Fibroblast of skin of abdomen (primary cell): ENCODE measurements at places on chromosomes 2 and 18.
A peak's percentile ranks its signal among the peaks of the same experiment; 100 is the strongest.

GRCh38 chr2:49959961-49960553 is 805.7 kb upstream of the FSHR start:
- DNase-seq: no peak

- DNase-seq: no peak
Measured at GRCh38 chr18:50797142-50797541, 22.7 kb downstream of the MRO start.

DNA sequence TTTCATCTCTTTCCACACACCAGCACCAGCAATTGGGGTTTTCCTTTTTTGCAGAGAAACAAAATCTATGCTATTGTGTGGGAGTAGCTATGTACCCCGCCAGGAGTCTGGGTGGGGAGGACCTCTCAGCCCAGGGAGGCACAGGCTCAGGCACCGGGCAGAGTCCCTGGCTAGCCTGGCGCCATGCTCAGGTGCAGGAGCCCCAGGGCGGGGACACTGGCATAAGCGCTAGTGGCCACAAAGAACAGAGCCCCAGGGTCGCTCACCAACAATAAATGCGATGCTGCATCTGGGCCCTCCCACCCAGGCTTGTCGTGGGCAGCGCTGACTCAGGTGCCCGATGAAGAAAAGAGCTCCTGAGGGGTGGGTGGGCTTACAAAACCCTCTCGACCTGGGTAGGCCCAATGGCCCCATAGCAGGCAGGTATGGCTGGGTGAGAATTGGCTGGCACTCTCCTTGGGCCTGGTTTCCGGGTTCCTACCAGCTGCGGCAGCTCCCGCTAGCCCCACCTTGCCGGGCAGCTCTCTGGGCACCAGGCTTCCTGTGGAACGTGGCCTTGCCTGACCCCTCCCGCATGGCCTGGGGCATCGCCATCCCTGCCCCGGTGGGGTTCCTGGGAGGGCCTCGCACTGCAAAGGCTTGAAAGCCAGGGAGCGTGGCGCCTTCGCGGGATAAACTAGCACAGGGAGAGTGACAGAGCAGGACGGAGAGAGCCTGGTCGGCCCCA is 31.8 kb upstream of the COL6A3 start:
- DNase-seq: no peak

GRCh38 chr2:131034122-131035051 is 58.9 kb downstream of the FAM168B start:
- peak; percentile 23 for DNase-seq

DNA sequence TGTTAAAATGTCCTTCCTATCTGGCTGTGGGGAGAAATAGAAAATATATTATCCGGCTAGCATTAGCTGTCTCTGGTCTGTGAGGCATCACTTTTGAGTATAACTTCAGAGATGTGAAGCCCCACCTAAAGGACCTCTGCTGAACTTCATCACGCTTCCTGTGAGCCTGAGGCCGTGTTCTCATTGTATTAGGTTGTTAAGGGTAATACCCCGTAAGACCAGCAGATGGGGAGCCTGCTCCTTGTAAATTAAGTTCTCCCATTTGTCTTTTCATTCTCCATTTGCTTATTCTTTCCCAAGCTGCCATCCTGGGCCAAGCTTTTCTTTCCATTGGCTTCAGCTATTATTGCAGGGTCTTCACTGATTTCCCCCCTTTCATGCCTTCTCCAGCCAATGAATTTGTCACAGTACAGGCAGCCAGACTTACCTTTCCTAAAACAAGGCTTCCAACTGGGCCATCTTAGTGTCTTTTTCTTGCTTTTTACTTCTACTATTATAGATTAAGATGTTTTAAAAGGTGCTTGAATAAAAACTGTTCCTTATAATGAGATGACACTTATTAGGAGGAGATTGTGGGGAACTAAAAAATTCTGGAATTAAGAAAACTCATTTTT is 12.4 kb downstream of the NIF3L1 start:
- peak; percentile 87 for DNase-seq

DNA sequence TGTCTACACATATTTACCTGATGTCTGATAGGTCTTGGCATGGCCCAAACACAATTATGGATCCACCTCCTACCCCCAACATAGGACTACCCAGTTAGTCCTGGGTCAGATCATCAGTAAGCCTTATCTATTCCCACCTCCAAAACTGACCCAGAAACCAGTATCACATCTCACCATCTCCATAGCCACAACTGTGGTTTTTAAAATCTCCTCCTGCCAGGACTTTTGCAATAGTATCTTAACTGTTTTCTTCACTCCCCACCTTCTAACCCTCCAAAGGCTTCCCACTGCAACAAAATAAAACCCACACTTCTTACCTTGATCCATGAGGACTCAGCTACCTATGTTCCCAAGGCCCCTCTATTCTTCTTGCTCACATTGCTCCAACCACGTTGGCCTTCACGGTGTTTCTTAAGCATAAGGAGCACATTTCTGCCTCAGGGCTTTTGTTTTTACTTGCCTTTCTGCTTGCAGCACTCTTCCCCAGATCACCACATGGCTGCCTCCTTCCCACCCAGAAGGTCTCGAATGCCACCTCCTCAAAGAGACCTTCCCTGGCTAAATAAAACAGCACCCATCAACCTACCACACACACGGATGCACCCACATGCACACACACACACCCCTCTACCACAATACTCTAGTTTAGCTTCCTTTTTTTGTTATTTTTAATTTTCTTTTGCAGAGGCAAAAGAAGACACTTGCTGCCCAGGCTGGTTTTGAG is 125.9 kb upstream of the SLC1A4 start:
- DNase-seq: no peak

GRCh38 chr2:170462433-170463205 is 252.5 kb upstream of the SP5 start:
- no peak for DNase-seq

- no peak for DNase-seq
Measured at GRCh38 chr2:117953231-117953630, 60.6 kb downstream of the CCDC93 start.

- DNase-seq: no peak
Measured at GRCh38 chr18:31630549-31630948, 38.9 kb downstream of the TTR start.

DNA sequence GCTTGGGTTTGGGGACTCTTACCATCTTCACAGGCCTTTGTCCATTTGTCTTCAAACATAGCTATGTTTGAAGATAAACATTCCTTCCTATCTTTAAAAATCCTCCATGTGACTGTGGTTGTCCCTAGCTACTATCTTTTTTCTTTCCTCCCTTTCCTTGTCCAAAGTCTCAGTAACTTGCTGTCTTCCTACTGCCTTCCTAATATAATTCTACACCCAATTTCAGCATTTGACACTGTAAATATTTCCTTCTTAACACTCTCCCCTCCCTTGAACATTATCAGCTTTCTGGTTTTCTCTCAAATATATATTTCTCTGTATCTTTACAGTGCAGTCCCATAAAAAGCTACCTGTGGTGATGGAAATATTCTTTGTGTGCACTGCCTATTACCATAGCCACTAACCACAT is 5.3 kb upstream of the SP3 start:
- DNase-seq: no peak

DNA sequence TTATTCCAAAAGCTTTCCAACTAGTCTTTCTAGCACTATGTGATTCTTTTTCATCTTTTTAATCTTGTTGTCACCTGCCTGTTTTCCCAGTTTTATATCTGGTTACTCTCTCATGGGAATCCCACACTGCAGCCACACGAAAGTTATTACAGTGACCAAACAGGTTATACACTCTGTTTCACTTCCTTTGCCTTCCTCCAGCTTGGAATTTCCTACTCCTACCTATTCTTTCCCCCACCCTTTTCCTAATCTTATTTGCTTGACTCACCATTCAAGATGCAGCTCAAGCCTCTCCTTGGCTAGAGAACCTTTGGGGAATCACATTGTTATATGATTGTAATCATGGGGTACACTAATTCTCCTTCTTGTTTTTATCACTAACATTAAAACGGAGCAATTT is 13.4 kb upstream of the TLK1 start:
- DNase-seq: no peak

- DNase-seq: no peak
Measured at GRCh38 chr2:60406192-60406591, 147.3 kb downstream of the BCL11A start.

- no peak for DNase-seq
Measured at GRCh38 chr2:233463586-233463985, 103.0 kb downstream of the USP40 start.

- no peak for DNase-seq
Measured at GRCh38 chr2:229582151-229582550, 132.2 kb downstream of the DNER start.

- DNase-seq: peak; percentile 84
Measured at GRCh38 chr2:220188031-220188430, 560.6 kb downstream of the SLC4A3 start.

DNA sequence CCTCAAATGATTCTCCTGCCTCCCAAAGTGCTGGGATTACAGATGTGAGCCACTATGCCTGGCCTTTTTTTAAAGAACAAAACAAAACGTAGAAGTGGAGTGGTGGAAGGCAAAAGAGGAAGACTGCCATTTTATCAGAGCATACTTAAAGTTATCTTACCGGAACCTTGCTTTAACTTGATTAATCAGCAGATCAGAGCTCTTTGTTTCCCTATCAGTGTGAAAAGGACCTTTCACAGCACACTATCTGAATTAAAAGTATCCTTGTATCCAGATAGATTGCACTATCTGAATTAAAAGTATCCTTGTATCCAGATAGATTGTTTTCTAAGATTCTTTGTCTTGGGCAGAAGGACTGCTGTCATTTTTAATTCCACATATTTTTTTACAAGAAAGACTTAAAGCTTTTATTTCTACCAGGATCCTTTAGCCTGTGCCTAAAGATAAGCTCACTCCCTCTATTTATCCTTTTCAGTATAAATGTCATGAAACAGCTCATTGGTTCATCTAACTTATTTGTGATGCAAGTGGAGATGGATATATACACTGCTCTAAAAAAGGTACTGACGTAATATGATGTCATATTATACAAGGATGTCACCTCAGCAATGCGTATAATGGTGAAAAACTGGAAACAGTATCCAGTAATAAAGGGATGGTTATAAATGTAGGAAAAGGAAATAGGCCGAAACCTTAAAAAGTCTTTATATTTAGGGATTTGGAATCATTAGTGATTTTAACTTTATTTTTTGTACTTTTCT is 17.8 kb downstream of the GMCL1 start:
- no peak for DNase-seq

DNA sequence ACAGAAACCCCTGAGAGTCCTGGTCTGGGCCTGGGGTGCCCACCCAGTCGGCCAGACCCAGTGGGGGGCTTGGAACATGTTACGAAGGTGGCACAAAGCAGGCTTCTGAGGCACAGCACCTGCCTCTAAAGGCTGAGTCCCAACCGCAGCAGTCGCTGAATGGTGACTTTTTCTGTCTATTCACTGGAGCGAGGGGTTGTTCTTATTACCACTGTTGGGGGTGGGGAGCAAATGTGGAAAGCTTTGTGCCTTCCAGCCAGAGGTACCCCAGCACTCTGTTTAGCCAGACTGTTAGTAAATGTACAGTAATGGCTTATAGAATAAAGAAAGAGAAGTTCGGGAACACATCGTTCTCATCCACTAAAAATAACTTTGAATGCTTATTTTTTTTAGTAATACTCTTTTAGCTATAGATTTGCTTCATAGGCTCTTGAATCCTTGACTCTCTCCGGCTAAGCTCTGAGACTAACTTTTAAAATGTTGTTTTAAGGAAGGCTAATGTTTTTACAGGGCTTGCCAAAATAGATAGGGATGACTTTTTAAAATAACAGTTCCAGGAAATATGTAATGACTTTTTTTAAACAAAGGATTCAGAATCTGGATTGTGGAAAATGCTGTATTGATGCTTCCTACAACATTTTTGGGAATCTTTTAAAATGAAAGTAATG is 23.4 kb upstream of the PTPN2 start:
- DNase-seq: peak; percentile 19

GRCh38 chr2:197090742-197091367 is 164.3 kb upstream of the PGAP1 start:
- no peak for DNase-seq

DNA sequence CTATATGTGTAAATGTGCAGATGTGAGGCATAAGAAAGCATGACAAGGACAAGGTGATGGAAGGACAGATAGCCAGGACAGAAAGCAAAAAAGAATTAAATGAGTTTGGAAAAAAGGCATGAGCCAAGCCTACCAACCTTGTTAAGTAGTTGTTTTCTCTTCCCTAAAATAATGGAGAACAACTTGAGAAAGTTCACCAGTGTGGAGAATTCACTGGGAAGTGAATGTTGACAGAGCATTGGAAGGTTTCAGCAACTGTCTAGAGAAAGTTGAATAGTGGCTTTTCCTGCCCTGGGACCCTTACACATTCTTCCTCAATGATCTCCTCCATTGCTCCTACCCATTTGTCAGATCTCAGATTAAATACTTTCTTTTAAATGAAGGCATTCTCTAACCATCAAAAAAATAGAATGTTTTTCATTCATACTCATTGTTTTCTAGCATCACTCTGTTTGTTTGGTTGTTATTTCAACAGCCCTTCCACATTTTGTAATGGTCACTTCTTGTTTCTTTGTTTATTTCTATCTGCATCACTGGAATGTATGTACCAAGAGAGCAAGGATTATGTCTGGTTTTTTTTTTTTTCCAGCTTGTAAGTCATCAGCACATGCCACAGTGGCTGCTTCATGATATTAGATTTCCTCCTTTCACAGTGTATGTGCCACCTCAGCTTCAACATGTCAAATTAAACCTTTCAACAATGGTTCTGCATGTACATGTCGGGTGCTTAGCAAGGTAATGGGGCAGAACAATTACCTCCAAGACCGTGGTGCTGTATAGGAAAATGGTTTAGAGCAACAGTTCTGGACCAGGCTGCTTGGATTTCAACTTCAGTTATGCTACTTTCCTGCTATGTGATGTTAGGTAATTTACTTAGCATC is 586.0 kb upstream of the VRK2 start:
- no peak for DNase-seq

GRCh38 chr18:41326311-41326710 is 628.7 kb upstream of the PIK3C3 start:
- peak; percentile 72 for DNase-seq

DNA sequence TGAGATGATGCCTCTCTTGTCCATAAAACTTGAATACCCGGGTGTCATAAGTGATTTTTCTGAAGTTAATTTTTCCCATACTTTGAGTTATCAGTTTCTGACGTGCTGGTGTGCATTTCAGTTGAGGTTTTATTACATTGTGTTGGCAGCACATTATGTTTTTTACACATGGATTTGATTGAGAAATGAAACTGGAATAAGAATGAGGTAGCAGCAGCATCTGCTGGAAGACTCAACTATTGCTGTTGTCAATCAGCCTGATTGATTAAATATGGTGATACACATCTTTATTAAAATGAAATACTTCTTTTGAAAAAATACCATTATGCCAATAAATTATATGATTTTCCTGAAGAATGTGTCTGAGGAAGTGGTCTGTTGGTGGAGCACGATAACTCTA is 60.5 kb downstream of the INSIG2 start:
- peak; percentile 45 for DNase-seq

DNA sequence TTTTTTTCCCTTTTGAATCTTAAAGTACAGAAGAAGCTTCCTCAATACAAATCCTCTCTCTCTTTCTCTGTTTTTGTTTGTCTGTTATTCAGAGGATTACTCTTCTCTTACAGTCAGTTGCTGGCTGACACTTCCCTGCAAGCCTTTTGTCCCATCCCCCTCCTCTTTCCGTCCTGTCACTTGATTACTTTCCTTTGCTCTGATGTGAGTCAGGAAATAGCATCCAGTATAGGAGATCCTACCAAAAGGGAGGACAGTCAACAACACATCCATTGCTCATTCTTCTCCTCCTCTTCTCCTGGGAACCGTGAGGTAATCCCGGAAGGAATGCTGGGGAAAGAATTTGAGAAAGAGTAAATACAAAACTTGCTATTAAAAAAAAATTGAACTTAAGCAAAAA is 79.3 kb upstream of the SCN7A start:
- DNase-seq: peak; percentile 43

- DNase-seq: peak; percentile 44
Measured at GRCh38 chr18:47772374-47773248, 157.8 kb downstream of the SMAD2 start.

- peak; percentile 51 for DNase-seq
Measured at GRCh38 chr2:69559442-69560146, 83.9 kb downstream of the AAK1 start.
